Stimulated activated CD8-positive, alpha-beta memory T cell treated with anti-CD3 and anti-CD28 coated beads, Interleukin-4, amount 100 ng/mL, for 48 hours (primary cell): ENCODE measurements at places on chromosomes 4 and X.

DNA sequence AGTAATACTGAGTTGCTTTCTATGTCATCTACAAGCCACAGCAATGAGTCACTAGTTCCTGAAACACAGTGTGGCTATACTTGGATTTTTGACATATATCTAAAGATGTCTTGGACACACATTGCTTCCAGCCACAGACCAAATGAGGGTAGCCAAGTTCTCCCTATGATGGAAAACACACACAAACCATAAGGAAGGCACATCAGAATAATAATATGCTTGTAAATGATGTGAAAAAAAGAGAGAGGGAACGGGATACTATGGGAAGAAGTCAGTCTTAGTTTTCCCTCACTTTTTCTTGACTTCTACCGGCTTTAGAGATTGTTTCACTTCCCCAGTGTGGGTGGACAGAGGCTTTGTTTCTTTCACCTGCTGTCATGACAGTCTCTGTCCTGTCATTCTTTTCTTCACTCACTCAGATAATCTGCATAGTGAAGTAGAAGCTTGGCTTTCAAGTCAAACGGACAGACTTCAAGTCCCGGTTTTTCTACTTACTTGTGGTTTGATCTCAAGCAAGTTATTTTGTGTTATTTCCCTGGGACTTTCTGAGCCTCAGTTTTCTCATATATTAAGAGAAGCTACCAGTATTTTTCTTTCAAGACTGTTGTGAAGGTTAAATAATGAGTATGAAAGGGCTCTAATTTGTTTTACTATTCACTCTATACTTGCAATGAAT is 34.7 kb downstream of the P2RY10 start:
- no peak for DNase-seq

DNA sequence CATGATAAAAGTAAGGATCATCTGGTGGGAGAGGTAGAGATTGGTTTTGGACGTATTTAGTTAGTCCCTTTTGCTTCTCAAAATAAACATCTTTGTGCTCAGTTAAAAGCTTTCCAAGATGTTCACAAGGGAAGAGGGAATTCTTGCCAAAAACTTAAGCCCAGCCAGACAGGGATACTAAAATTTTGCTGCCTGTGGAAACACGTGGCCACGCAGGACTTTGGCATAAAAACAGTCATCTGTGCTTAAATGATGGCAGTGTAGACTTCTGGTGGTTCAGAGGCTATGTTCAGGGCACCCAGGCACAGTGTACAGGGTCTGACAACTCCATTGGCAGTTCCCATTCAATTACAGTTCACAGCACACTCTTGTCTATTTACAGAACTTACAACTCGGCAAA is 93.2 kb upstream of the JADE1 start:
- no peak for DNase-seq

DNA sequence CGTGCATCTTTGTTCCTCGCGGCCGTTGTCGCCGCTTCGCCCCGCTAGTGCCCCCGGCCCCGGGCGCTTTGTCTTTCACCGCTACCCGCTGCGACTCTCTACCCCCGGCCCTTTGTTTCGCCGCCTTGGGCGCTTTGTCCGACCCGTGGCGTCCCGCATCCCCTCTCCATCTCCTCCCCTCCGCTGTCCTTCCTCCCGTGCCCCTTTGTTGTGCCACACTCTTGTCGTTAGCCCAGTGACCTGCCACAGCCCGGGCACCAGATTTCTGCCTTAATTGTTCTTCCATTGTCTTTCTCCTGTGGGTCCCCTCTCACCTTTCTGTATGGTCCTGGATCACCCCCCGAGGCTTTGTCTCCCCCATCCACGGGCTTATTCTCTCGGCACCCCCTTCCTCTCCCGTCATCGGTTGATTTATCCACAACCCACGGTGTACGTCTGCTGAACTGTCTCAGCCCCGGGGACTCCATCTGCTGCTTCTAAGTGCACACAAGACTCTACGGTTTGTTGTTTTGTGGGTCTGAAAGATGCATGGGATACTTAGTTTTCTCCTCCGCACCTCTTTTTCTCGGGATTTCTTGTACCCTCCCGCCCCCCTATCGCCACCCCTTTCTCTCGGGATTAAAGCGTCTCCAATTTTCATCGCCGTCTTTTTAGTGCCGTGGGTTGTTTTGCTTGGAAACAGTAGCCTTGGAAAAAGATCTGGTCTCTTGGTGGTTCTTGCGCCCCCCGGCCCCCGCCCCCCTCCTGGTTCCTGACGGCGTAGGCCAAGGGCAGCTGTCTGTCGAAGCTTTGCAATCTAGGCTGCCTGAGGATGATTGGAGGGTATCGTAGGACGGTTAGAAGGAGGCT is 783 bp downstream of the RBPJ start:
- peak; percentile 56 for DNase-seq

GRCh38 chr4:182818926-182819730 is 98.1 kb downstream of the DCTD start:
- DNase-seq = no peak

- DNase-seq = no peak
Measured at GRCh38 chr4:173493041-173493440, 37.0 kb downstream of the HAND2 start.

GRCh38 chrX:70176938-70177533 is at the start of gene DGAT2L6:
Gene DGAT2L6, plus strand, starts transcription at chrX:70177483. Its CDS starts 100 bp downstream, at chrX:70177583.
- DNase-seq = no peak

- DNase-seq = no peak
Measured at GRCh38 chrX:123713841-123714240, 19.0 kb downstream of the THOC2 start.

- no peak for DNase-seq
Measured at GRCh38 chrX:115067812-115068211, 50.4 kb upstream of the IL13RA2 start.

DNA sequence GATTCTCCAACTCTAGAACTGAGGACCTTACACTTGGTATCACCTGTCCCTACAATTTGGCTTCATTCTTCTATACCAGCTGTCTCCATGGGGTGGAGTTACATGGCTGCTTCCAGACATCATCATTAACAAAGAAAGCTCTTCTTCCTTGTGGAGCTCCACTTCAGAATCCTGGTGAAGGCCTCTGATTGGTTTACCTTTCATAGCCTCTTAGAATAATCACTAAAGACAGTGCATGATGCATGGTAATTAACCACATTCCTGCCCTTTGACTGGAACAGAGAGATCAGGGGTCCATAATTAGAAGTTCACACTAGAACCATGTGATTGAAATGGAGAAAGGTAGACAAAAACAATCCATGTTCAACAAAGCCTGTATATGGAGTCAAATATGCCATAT is 112.6 kb upstream of the ZNF827 start:
- DNase-seq = no peak

- no peak for DNase-seq
Measured at GRCh38 chrX:73877687-73878086, 314.7 kb downstream of the CHIC1 start.

DNA sequence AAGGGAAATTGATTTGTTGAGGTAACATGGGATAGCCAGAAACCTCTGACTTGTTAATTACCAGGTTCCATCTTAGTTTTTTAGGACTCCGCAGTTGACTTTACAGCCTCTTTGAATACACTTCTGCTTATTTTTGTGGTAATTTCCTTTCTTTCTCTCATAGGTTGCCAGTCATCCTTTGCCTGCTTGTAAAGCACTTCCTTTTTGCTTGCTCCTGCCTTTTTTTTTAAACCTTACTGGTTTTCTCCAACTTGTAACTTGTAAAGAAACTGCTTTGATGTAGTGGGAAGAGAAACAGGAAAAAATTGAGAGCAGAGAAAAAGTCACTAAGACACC is 2.6 kb downstream of the PGK1 start:
- no peak for DNase-seq

GRCh38 chr4:34258176-34258575 is 1986.1 kb downstream of the ARAP2 start:
- no peak for DNase-seq

DNA sequence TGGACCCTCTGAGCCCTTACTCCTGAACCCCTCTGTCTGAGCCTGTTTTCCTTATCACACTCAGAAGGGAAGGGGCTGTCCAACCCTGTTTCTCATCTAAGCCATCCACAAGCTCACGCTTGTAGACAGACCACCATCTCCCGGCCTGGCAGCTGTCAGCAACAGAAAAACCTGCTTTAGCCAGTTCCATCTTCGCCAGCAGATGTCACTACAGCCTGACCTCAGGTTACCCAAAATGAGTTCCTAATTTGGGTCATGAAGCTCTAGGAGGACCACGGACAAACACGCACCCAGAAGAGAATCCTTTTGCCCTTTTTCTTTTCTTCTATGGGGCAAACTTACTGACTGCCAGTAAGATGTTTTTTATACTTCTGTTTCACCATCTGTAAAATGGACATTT is 445.4 kb downstream of the BCOR start:
- DNase-seq = peak; percentile 33

DNA sequence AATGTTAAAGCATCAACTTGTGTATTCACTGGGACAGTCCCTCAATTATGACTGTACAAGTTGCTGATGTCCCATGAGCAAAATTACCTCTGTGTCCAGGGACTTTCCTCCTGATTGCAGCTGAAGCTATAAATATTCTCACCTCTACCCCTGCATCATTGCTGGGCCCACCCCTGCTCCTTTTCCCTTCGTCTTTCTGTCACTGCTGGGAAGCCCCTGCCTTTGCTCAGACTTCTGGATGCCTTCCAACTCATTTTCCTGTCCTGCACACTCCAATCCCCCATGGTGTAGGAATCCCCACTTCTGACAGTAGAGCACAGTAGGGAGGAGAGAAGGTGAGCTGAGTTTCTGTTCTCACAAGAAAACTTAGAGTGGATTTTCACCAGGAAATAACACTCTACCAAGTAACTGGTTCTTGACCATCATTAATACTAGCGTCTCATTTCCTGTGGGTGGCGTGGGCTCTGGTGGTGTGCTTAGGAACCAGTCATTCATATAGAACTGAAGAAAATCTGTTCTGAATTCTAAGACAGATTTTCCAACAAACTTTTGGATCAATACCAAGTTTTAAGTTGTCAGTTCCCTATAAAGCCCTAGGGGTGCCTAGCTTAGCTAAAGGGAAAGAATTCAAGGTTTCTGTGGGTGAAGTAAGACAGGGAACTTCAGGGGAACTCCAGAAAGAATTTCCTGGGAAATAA is 136.2 kb upstream of the MED14 start:
- peak; percentile 23 for DNase-seq

- DNase-seq = no peak
Measured at GRCh38 chrX:78957049-78957767, 12.0 kb downstream of the P2RY10 start.

DNA sequence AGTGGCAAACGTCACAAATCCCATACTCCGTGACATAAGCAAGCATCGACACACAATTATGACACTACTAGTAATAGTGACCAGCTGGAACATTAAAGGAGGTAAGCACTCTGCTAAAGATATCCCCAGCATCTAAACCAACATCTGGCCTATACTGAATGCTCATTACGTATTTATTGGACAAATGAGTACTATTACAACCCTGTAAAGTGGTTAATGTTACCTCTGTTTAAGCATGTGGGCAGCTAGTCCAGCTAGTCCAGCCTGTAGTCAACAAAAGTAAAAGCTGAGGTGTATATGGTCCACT is 419 bp upstream of the RPGR start:
- no peak for DNase-seq

DNA sequence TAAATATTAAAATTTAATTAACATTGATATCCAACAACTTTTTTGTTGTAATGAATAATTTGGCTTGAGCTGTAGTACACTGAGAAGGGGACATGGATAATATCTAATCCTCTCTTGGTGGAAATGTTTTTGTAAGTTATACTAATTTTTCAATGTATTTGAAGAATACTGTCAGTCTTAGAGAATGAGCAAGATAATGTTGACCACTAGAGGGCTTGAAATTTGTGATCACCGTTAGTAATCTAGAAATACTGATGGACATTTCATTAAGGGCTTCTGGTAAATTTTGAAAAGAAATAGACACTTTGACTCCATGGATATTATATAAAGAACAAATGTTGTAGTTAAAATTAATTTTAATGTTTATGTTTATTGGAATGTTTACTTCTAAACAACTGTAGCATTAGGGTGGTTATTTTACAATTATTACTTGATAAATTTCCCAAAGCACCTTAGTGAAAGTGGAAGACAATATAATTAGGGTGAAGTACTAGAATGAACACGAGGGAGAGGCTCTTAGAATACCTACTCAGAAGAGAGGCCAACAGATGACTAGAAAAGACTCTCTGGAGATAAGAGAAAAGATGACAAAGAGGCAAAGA is 20.0 kb upstream of the CAMK2D start:
- DNase-seq = no peak

GRCh38 chrX:115268421-115268820 is 21.1 kb upstream of the LUZP4 start:
- DNase-seq = no peak

GRCh38 chrX:69318651-69319340 is 153.5 kb upstream of the PJA1 start:
- DNase-seq = no peak

DNA sequence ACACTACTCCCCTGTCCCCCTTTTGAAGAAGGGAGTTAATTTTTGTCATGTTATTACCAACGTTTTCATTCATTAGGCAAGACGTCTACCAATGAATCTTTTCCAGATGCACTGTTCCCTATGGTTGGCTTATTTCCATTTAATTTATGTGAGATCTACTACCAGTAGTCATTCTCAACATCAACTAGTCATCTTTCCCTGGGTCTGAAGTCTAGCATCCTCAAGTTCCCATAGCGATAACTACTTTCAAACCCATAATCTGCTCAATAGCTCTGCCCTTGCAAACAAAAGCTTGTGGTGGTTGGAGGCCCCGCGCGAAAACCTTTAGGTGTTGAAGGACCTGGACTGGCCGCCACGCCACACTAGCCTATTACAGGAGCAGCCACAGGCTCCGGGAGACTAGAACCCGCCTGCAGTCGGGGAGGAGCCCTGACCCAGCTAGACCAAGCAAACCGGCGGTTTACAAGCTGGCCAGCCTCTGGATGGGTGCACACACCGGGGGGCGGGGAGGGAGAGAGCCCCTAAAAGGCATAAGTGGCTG is 746 bp downstream of the PPAT start:
- peak; percentile 61 for DNase-seq

GRCh38 chrX:41824551-41824950 is 98.8 kb downstream of the CASK start:
- DNase-seq = no peak

DNA sequence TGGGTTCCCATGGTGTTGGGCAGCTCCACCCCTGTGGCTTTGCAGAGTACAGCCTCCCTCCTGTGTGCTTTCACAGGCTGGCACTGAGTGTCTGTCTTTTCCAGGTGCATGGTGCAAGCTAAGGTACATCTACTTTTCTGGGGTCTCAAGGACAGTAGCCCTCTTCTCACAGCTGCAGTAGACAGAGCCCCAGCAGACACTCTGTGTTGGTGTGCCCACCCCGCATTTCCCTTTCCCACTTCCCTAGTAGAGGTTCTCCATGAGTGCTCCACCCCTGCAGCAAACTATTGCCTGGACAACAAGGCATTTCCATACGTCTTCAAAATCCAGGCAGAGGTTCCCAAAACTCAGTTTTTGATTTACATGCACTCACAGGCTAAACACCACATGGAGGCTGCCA is 143.0 kb downstream of the TECRL start:
- no peak for DNase-seq
